Activated CD4-positive, alpha-beta T cell treated with anti-CD3 and anti-CD28 coated beads, Interleukin-2, amount 10 ng/mL, durations not matched to agents 7 days and 5 days (primary cell): ENCODE measurements at places on chromosomes 4 and X.
A peak's percentile ranks its signal among the peaks of the same experiment; 100 is the strongest.

DNA sequence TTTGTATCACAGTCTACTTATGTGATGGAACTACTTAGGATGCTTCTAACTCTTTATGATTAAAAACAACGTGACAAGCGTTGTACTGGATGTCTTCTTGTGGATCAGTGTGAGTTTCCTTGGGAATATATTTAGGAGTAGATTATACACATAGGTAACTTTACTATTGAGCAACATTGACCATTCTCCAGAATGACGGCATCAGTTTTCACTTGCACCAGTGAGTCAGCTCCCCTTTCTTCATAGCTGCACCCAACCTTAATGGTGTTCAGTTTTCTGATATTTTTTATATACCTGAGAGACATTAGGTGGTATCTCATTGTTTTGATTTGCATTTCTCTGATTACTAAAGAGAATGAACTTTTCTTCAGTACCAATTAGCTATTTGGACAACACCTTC is 343.9 kb downstream of the ADGRL3 start:
- DNase-seq, result no peak

DNA sequence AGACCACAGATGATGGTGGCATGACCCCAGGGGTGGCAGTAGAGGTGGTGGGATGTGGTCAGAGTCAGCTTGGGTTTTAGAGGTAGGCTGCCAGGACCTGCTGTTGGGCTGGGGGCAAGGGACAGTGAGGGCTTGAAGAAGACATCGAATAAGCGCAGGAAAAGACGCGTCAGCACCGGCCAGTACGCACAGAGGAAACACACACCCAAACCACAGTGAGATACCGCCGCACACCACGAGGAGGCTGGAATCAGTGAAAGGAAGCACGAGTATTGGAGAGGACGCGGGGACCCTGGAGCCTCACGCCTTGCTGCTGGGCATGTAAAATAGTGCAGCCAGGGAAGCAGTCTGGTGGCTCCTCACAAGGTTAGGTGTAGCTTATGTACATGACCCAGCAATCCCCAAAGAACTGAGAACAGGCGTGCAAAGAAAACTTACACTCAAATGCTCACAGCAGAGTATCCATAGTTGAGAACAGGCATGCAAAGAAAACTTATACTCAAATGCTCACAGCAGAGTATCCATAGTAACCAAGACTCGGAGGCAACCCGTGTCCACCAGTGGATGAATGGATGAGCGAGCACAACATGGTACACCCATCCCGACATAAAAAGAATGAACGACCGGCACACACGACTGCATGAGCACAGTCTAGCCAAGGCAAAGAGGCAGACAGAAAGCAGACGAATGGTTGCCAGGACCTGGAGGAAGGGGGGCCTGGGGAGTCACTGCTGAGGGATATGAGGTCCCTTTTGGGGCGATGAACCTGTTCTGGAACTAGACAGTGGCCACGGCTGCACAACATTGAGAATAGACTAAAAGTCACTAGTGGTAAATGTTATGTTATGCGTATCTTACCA is 13.3 kb downstream of the PDZD4 start:
- peak; percentile 52 for DNase-seq

DNA sequence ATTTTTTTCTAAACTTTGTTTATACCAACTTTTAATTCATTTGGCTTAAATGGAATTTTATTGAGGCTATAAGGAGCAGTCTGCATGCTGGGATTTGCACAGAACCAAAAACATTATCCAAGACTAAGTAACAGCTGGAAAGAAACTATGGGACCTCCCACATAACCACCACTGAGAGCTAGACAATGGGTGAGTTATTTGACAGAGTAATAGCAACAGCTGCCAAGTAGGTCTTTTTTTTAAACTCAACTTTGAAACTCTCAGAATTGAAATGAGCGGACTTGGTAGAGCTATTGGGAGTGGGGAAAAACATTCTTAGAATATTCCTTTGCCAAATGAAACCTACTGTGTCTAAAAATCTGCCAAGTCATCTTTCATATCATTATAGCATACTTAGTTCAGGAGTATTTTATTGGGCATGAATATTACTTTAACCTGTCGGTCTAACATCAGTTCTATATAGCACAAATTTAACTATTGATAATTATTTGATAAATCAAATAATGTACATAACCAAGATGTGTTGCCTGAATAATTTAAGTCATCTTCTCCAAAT is 1428.0 kb downstream of the PCDH7 start:
- no peak for DNase-seq

GRCh38 chr4:105451346-105451745 is 22.5 kb downstream of the PPA2 start:
- DNase-seq, result no peak

DNA sequence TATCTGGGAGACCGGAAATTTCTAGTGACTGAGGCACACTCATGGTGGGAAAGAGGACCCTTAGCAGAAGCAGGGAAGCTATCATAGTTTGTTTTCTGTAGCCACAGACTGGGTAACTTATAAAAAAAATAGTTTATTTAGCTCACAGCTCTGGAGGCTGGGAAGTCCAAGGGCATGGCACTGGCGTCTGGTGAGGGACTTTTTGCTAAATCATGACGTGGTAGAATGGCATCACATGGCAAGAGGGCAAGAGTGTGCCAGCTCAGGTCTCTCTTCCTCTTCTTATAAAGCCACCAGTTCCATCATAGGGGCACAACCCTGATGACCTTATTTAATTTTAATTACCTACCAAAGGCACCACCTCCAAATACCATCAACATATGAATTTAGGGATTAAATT is 13.3 kb downstream of the APLN start:
- no peak for DNase-seq

DNA sequence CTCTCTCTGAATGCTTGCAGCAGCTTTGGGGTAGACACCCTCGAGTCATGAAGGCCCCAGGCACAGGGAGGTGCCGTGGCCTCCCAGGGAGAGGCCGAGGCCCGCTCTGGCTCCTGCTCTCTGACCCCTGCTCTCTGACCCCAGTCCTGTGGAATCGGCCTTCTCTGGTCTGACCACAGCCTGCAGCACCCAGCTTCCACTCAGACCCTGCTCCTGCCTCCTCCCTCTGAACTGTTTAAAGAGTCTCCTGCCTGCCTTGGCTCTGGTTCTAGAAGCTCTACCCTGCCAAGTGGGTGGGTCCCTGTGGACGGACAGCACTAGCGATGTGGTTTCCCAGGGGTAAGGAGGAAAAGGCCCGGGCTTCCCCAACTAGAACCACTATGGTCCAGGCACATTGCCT is 78.2 kb upstream of the TMEM150C start:
- DNase-seq, result no peak

- DNase-seq, result no peak
Measured at GRCh38 chr4:76035799-76036380, at the start of gene CXCL11. TSS of gene CXCL11 (minus strand) at chr4:76036070. CDS start at chr4:76035987, 83 bp downstream.

GRCh38 chr4:53905941-53906377 is 158.4 kb downstream of the CHIC2 start:
- peak; percentile 12 for DNase-seq

DNA sequence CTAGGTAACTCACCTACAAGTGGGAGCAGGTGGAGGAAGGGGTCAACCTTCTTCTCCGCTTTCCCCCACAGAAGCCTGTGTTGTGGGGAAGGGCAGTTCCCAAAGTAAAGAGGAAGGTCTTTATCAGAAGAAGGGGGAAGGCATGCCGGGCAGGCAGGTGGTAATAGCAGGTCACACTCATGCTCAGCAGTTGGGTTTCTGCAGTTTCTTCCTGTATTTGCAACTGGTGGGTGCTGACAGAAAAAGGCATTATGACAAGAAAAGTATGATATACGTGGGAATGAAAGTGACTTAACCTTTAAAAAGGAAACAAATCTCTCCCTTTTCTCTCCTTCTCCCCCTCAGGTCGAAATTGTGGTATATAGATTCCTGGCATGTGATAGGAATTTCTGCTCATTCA is 3.7 kb downstream of the MTMR1 start:
- DNase-seq, result no peak

GRCh38 chr4:42995343-42995944 is 102.9 kb downstream of the GRXCR1 start:
- DNase-seq, result no peak

DNA sequence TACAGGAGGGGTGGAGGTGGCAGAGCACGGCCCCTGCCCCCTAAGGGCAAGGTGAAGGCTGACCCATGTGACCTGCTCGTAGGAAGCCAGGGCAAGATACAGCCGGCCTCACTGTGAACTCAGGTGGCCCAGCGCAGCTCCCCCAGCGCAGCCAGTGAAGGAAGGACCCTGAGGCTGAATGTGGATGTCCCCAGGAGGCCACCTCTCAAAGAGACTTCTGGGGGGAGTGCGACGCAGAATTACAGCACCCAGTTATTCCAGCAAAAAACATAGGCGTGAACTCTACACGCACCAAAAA is 52.6 kb downstream of the ZFYVE28 start:
- no peak for DNase-seq

- peak; percentile 82 for DNase-seq
Measured at GRCh38 chr4:7854697-7855370, 84.8 kb downstream of the AFAP1 start.

DNA sequence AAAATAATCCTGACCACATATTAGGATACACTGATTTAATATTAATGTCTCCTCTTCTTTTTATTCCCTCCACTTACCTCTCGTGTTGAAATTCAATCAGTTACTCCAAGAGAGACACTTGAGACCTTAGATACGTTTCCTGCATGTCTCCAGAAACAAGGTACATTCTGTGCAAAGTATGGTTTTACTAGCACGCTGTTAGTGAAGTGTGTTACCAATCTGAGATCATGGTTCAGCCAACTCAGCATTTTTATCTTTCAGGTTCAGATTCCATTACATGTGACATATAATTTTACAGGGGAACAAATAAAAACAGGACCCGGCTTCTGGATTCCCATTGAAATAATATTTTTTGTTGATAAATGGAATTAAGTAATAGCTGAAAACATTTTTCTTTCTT is 32.2 kb downstream of the PDLIM5 start:
- no peak for DNase-seq

DNA sequence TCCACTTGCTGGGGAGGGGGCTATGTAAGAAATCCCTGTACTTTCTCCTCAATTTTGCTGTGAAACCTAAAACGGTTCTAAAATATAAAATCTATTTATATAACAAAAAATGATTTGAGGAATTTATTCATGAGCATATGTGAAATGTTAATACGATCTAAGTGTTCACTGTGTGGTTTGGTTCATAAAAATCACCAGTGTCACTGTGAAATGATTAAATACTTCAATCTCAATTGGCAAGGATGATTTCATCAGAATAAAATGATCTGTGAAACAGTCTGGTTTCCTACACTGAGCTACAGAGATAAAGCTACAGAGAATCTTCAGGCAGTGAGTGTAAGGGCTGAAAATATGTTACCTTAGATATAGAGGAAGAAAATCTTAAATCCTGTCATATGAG is 153.4 kb downstream of the GPM6A start:
- DNase-seq, result no peak

- DNase-seq, result no peak
Measured at GRCh38 chrX:56786889-56787733, 58.1 kb downstream of the NBDY start.

DNA sequence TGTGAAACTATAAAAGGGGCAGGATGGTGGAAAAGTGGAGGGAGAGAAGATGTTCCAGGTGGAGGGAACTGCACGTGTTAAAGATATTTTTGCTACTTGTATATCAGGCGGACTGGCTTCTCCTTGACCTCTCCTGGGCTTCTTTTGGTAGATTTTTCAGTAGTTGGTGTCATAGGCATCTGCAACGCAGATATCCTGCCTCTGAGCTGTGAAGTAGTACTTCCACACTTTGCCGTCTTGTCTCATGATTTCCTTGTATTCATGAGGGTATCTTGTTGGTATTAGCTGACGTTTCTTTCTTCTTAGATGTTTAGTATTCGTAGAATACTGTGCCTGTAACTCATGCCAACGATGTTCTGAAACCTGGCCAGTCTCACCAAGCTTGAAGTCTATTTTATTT is 81.0 kb downstream of the WWC2 start:
- no peak for DNase-seq

DNA sequence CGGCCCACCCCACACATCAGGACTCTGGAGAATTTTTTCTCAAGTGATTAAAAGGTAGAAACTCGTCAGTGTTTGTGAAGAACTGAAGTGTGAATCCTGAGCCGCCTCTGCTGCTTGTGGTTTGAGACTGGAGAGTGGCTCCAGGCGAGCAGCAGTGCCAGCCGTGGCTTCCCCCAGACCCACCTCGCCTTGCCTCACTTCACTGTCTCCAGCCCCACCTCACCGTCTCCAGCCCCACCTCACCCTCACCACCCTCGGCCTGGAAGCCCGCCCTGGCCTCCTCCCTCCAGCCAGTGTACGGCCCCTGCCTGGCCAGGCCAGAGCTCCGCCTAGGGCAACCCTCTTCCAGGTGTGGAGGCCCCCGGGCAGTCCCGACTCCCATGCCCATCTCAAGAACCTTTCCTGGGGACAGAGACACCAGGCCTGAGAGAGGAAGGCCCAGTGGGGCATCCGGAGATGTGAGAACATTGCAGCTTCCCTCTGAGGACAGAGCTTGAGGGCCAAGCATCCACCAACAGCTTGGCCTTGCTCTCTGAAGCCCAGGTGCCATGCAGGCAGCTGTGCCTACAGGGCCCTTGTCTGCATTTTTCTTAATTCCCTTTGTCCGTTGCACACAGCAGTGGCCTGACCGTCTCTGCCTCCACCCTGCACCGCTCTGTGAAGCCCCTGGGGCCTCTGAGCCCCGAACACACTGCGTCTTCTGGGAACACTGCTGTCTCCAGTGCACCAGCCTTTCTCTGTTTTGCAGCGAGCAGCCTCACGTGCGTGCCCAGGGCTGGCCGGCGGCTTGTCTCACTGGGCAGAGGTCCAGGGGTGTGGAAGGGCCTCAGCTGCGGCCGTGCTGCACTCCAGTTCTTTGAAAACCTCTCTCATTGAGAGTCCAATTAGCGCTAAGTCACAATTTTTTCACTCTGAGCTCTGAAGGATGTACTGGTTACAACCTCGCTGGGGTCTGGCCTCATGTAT is 13.8 kb downstream of the SH3BP2 start:
- DNase-seq, result no peak

DNA sequence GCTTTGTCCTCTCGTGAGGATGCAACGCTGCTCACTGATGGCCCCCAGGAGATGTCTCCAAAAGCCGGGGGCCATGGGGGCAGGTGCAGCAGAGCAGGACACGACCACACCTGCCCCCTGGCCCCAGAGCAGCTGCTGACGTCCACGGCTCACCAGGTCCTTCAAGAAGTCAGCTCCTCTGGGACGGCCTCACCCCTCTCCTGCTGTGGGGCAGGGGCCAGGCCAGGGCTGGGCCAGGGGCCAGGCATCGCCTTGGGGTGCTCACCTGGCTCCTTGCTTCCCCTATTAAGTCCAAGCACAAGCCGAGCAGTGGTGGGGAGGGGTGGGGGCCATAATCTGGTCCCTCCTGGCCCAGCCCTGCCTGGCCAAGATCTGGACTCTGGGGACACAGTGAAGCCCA is 28.6 kb upstream of the MXD4 start:
- no peak for DNase-seq

- no peak for DNase-seq
Measured at GRCh38 chr4:148740701-148741100, 298.5 kb upstream of the NR3C2 start.

GRCh38 chr4:10063544-10064300 is 42.4 kb upstream of the SLC2A9 start:
- DNase-seq, result no peak

GRCh38 chr4:3243136-3243780 is 5.7 kb upstream of the MSANTD1 start:
- DNase-seq, result peak; percentile 40

GRCh38 chr4:1362046-1362445 is 15.0 kb downstream of the UVSSA start:
- DNase-seq, result no peak
